IgD-negative memory B cell (primary cell): ENCODE measurements at places on chromosomes 6 and 20. TPM values are rescaled to one million over a fixed set of nuclear protein-coding genes. Genes with fewer than 3 reads are reported as not detected.

Gene MYLK4
- polyA plus RNA-seq, result 0.08 TPM

Gene GABRR1
- not detected for polyA plus RNA-seq

Gene UNC5CL
- 0.76 TPM for polyA plus RNA-seq

Gene FAM217A
- polyA plus RNA-seq, result not detected
